Thoracic aorta endothelial cell (primary cell): ENCODE measurements at places on chromosomes 12 and 14. TPM values are rescaled to one million over a fixed set of nuclear protein-coding genes. Genes with fewer than 3 reads are reported as not detected.

ACOT6 gene
- not detected in 2 replicates for total RNA-seq

FAM181A gene
- total RNA-seq = not detected in 2 replicates

PTGER2 gene
- not detected in 2 replicates for total RNA-seq

NRXN3 gene
- total RNA-seq = 0.22 and 0.27 TPM in 2 replicates

TMEM63C gene
- not detected in 2 replicates for total RNA-seq

LHX5 gene
- not detected in 2 replicates for total RNA-seq

DIO2 gene
- total RNA-seq = 0.07 and 0.13 TPM in 2 replicates

KRT3 gene
- not detected in 2 replicates for total RNA-seq

SIX6 gene
- total RNA-seq = not detected in 2 replicates

HCAR3 gene
- not detected in 2 replicates for total RNA-seq

ZBTB39 gene
- total RNA-seq = 9.8 and 10.3 TPM in 2 replicates

CLEC12A gene
- total RNA-seq = not detected in 2 replicates

KRT75 gene
- total RNA-seq = not detected in 2 replicates

PRDM4 gene
- 47.1 and 49.6 TPM in 2 replicates for total RNA-seq

CLEC14A gene
- 238 and 259 TPM in 2 replicates for total RNA-seq

ADAM21 gene
- total RNA-seq = 0.36 and 0.40 TPM in 2 replicates

ABCD2 gene
- total RNA-seq = not detected in 2 replicates

CCDC184 gene
- total RNA-seq = 0.13 and 0.36 TPM in 2 replicates

AICDA gene
- not detected in 2 replicates for total RNA-seq

KRT8 gene
- total RNA-seq = 6.3 and 7.8 TPM in 2 replicates

SYNDIG1L gene
- total RNA-seq = not detected in 2 replicates
